ENCODE measurements at places on chromosomes 5 and 9.

DNA sequence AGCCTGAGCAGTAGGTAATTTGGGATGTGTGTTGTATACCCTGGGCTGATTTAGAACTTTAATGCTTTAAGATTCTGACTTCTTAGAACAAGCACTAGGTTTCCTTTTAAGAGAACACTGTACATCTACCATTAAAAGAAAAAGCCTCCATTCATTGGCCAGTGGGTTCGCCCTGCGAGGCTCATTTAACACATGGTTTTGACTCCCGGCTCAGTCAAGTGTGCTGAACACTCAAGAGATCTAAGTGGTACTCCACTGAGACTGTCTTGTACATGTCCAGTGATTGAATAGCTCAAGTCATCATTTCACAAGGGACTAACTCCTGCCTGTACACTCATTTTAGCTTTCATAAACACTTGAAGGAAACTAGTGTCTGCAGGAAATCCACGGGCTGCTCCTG lies 3.9 kb downstream of the FUBP3 start:
- DNase-seq = no peak

DNA sequence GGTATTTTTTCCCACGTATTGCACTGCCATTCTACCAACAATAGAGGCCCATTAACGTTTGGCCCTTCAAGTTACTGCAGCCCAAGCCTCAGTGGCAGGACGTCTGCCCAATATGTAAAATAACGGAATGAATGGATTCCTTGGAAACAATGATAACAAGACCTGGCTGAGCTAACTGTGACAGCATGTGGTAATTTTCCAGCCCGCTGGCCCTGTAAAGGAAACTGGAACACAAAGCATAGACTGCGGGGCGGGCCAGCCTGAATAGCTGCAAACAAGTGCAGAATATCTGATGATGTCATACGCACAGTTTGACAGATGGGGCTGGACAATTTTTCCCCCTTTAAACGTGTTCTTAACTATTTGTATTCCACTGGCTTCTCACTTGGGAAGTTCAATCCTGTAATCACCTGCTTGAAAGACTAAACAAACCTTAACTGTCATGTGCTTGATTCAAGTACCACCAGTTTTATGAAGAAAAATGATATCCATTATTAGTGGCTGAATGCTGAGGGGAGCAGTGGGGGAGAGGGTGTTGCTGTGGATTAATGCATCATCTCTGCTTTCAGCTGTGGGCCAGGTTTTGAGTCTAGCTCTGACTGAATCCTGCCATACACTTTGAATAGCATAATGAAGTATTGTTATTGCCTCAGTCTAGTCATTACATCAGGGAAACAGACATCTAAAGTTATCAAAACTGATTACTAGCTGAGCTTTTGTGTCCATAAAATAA lies 323.9 kb downstream of the TMEM161B start:
- DNase-seq = no peak

- no peak for DNase-seq
Observed at GRCh38 chr5:74141053-74141452, 499.5 kb downstream of the ENC1 start.

- DNase-seq = no peak
Observed at GRCh38 chr9:76619197-76619596, 145.0 kb upstream of the PCA3 start.

- no peak for DNase-seq
Observed at GRCh38 chr5:95808013-95808685, 14.4 kb downstream of the GLRX start.

DNA sequence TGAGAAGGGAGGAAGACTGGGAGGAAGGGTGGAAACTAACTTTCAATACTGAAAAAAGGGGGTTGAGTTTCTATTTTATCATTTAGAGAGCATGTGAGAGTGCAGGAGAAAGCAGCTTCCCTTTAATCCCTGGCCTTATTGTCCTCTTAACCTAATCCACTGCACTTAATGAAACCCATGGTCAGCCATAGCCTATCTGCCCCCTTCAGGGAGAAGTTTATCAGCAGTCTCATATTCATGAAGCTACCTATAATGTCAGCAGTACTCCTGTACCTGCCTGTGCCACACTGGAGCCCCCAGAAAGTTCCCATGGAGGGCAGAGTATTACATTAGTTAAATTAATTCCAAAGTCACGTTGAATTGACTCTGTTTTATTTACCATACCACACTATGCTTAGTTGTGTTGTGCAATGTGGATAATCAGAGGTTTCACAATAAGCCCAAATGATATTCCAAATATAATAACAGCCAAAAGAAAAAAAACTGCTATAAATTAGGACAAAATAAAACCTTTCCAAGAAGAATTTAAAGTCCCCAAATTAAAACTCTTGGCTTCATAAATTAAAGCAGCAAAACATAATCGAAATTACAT lies 62.9 kb downstream of the MUSK start:
- no peak for DNase-seq

- DNase-seq = no peak
Observed at GRCh38 chr5:123671042-123671441, 159.1 kb downstream of the CSNK1G3 start.

GRCh38 chr5:177334781-177335700 lies 16.4 kb downstream of the LMAN2 start:
- DNase-seq = no peak

DNA sequence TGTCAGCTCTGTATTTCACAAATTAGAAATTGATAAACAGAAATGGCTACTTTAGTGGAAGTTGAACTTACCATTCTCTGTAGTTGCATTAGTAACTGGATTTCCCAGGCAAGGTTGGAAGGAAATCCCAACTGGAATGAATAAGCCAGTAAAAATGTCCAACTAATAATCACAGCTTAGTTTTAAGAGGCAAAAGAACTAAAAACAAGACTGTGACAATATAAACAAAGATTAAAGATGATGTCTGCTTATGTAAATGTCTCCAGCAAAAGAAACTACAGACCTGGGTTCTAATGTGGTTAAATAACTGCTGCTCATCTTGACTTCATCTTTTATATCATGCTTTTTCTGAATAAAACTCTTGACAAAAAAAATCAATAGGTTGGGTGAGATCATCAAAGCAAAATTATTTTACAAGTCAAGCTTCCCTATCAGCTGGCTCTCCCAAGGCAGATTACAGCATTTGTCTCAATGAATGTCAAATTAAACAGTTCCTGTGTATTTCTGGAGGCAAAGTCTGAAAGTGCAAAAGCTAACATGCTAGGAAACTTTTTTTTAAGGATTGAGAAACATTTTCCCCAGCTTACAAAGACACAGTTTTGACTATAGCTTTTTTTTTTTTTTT lies 62.3 kb upstream of the HMHB1 start:
- DNase-seq = no peak

DNA sequence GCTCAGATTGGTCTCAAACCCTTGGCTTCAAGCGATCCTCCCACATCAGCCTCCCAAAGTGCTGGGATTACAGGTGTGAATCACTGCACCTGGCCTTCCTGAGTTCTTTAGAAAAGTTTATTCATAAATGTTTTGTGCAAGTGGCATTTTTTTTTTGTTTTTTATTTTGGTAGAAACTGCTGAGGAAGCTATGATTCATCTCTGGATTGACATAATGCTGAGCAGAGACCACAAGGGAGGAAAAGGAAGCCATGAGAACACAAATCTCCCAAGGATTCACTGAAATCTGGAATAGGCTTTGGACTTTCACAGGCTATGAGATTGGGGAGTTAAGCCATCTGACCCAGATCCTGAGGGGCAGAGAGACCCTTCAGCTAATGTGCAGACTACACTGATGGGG lies 3.4 kb upstream of the SLC46A2 start:
- no peak for DNase-seq

DNA sequence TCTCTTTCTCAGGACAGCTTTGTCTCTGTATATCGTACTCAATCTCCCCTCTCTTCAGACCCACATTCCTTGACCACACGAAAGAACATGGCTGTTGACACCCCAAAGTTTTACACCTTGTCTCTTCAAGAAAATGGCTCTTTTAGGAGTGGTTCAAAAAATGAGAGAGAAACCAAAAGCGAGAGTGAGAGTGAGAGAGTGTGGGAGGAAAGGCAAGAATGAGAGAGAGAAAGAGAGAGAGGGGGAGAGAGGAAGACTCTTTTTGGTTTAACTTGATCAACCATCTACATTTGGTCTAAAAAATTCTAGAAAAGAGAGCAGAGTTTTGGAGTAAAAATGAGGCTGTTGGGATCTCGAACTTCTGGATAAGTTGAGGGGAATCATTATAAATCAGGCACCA lies 581.8 kb upstream of the WWC1 start:
- DNase-seq = no peak

GRCh38 chr5:13976223-13976622 lies 31.7 kb upstream of the DNAH5 start:
- no peak for DNase-seq

DNA sequence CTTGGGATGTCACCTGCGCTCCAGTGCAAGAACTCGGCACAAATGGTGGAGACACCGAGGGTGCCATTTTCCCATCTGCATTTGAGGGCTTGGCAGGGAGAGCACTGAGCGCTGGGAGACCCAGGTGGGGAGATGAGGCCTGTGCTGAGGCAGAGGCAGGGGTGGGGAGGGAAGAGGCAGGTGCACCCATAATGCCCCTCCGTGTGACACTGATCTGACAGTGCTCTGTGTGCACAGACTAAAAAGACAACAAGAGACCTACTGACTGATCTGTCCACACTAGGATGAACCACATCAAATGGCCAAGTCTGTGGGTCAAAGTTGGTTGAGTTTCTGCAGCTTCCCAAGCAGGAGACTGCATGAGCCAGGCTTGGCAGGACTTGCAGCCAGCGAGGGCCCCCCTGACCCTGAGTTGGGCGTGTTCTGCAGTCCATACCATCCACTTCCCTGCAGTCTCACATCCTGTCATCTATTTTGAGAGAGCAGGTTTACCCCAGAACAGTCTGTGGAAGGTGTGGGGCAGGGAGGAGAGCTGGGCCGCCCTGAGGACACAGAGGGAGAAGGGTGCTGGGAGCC lies 41.9 kb downstream of the NEK6 start:
- no peak for DNase-seq

GRCh38 chr5:117103703-117104102 lies 529.1 kb upstream of the SEMA6A start:
- no peak for DNase-seq

DNA sequence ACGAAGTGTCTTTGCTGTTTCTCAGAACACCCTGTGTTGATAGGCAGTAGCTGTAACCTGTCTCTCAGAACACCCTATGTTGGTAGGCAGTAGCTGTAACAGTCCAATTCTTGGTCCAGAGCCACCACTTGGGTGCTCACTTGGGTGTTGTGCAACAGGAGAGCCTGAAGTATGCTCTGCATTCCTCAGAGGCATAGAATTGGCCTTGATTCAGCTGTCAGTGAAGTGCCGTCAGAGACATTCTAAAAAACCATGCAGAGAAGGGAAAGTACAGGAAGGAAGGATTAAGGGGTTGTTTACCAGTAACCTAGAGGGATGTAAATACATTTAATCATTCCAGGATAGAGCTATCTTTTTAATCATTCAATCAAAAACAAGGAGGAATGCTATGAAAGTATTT lies 231.2 kb downstream of the ARRDC3 start:
- no peak for DNase-seq

- no peak for DNase-seq
Observed at GRCh38 chr9:99818500-99818899, 3.2 kb upstream of the NR4A3 start.

GRCh38 chr5:56772767-56773166 lies 42.6 kb upstream of the MAP3K1 start:
- no peak for DNase-seq

DNA sequence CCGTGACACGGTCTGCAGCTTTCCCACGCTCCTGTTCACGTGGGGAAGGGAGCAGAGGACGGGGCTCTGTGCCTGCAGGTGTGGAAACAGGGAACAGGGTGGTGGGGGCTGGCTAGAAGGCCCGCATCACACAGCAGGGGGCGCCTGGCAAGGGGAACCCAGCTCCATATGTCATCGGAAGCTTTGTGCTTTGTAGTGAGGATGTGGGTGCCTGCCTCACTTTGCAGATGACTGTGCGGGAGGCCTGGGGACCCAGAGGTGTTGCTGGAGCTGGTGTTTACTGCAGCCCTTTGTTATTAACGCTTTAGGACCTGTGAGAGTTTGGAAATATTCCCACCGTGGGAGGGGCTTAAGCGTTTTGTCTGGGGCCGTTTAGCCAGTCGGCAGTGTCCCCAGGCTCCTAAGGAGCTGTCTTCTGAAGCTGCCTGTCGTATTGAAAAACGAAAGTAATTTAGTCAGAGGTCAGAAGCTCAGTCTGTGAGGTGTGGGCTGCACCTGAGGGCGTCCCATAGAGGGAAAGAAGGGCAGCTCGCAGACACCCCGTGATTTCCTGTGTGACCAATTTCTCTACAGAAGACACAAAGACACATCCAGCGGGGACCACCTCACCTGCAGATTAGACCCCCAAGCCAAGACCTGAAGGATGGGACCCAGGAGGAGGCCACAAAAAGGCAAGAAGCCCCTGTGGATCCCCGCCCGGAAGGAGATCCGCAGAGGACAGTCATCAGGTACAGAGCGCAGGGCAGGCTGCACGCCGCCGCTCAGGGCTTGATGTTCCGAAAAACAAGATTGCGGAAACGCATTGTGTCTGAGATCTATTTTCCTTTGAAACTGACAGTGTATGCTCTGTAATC lies 9.1 kb downstream of the MAN1B1 start:
- DNase-seq = no peak

- no peak for DNase-seq
Observed at GRCh38 chr5:130836729-130837649, 328.1 kb downstream of the HINT1 start.

- DNase-seq = no peak
Observed at GRCh38 chr5:101942321-101942882, 353.7 kb downstream of the SLCO4C1 start.

DNA sequence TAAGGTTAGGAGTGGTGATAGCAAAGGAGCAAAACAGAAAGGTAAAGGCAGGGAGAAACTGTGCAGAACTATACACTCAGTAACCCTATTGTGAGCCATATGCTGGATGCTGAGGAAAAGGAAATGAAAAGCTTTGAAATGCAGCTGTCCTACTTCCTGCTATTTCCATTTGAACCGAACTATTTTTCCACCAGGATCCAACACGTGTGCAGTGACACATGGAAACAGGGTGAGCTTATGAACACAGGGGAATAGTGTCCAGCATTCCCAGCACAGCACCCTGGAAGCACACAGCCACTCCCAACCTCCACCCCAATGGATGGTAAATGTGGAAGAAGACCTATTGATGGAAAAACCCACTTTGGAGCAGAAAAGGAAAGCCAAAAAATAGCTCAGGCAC lies 69.0 kb upstream of the SLC12A2 start:
- DNase-seq = no peak

- DNase-seq = no peak
Observed at GRCh38 chr5:169548315-169548714, 35.3 kb upstream of the SPDL1 start.

GRCh38 chr5:156475182-156476157 lies 148.5 kb downstream of the SGCD start:
- no peak for DNase-seq
